NCI-H1417 (cell line): ENCODE measurements at places on chromosomes 11 and 22.

- DNase-seq, result peak; percentile 97
Measured at GRCh38 chr11:120335908-120336640, at the start of gene ARHGEF12. Gene ARHGEF12 (plus strand): TSS chr11:120336413. CDS start chr11:120337244, 831 bp downstream.

- no peak for DNase-seq
Measured at GRCh38 chr11:64379160-64379559, 20.2 kb downstream of the RPS6KA4 start.

GRCh38 chr11:66259956-66260355 is 8.5 kb upstream of the RAB1B start:
- no peak for DNase-seq

DNA sequence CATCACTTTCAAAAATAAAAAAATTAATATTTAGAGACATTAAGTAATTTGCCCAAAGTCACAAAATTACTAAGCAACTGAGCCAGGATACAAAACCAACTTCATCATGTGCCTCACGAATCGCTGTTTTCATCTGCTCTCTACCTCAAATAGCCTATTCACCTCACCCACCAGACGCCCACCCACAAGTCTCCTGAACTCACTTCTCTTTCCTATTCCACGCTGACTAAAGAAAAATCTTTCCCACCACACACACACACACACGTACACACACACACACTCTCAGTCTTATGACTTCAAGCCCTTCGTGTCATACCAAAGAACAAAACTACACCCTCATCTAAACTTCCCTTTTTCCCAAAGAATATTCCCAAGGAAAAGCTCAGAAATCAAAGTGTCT is 2.2 kb downstream of the OR8B12 start:
- no peak for DNase-seq

- DNase-seq, result peak; percentile 60
Measured at GRCh38 chr11:1592628-1593027, 5.5 kb downstream of the KRTAP5-2 start.
